ENCODE measurements at places on chromosomes 12 and 14. TPM values are rescaled to one million over a fixed set of nuclear protein-coding genes. Genes with fewer than 3 reads are reported as not detected.

Gene PRR4
- 2.1 TPM for total RNA-seq

Gene FAM90A1
- not detected for total RNA-seq

Gene PIP4K2C
- 26.4 TPM for total RNA-seq

Gene CISTR
- not detected for total RNA-seq

Gene POTEG
- not detected for total RNA-seq

Gene GSG1
- total RNA-seq = 0.17 TPM

Gene ALX1
- 0.49 TPM for total RNA-seq

GRCh38 chr14:94486883-94487282 lies 10.9 kb upstream of the SERPINA9 start:
- H3K36me3 ChIP-seq = no peaks in the 10 kb centered on the region
- no peak overlapping the region for H3K27ac ChIP-seq
- H3K27me3 ChIP-seq = no peaks in the 10 kb centered on the region
- 0 out of 2 replicates have a peak, but pooled peaks cover 6% of the 10 kb centered on the region for H3K4me1 ChIP-seq

GRCh38 chr14:71060274-71060673 lies 153.0 kb downstream of the PCNX1 start:
- H3K4me1 ChIP-seq = no peaks in the 10 kb centered on the region
- no peak overlapping the region for H3K4me3 ChIP-seq
- H3K27ac ChIP-seq = no peak overlapping the region
- no peak for DNase-seq
- H3K27me3 ChIP-seq = no peaks in the 10 kb centered on the region

DNA sequence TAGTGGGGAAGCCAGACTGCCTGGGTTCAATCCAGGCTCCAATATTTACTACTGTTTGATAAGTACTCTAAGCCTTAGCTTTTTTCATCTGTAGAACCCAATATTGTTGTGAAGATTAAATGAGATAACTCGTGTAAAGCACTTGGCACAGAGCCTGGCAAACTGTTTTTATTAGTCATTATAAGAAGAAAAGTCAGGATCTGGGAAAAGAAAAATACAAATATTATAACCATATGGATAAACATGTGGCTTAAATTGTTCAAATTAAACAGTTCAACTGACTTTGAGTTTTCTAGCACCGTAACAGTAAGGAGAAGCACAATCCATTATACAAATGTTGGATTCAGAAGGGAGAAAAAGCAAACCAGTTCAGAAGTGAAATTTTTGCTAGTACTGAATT lies 22.0 kb upstream of the CDK17 start:
- no peak overlapping the region for H3K27ac ChIP-seq
- no peak overlapping the region for H3K4me3 ChIP-seq
- no peak for DNase-seq
- H3K27me3 ChIP-seq = no peaks in the 10 kb centered on the region

DNA sequence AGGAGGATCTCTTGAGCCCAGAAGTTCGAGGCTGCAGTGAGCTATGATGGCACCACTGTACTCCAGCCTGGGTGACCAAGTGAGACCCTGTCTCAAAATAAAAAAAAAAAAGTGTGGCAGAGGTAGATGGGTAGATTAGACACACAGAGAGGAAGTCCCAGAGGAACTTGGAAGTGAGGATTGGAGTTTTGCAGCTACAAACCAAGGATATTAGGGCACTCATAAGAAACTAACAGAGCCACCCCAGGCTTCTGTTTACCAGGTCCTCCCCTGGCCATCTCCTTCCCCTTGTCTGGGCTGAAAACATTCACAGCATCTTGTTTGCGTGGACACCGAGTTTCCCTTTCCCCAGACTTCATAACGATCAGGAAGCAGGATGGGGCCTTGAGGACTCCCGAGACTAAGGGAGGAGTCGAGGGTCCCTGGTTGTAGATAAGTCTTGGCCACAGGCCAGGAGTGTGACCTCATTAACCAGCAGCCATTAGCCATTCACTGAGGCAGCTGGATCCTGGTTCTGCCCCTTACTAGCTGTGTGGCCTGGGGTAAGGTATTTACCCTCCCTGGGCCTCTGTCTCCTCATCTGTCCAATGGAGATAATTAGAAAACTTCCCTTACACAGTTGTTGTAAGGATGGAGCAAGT lies 2.1 kb downstream of the MAP1LC3B2 start:
- H3K27me3 ChIP-seq = no peaks in the 10 kb centered on the region
- H3K27ac ChIP-seq = no peak overlapping the region
- no peak overlapping the region for H3K4me3 ChIP-seq
- peaks cover 5% of the 10 kb centered on the region for H3K4me1 ChIP-seq
- DNase-seq = no peak

GRCh38 chr14:37594238-37594970 lies 645 bp downstream of the FOXA1 start:
- peaks cover 99% of the 10 kb centered on the region for H3K27me3 ChIP-seq
- H3K27ac ChIP-seq = no peak overlapping the region
- H3K36me3 ChIP-seq = no peaks in the 10 kb centered on the region
- peak; percentile 89 for DNase-seq

- H3K36me3 ChIP-seq = peaks cover 3% of the 10 kb centered on the region
- no peaks in the 10 kb centered on the region for H3K27me3 ChIP-seq
- DNase-seq = no peak
- H3K4me1 ChIP-seq = no peaks in the 10 kb centered on the region
Observed at GRCh38 chr14:81177225-81177624, 43.5 kb downstream of the GTF2A1 start.

GRCh38 chr12:109018296-109018695 lies 2.6 kb downstream of the SVOP start:
- no peak overlapping the region for H3K27ac ChIP-seq
- H3K4me1 ChIP-seq = no peaks in the 10 kb centered on the region
- no peaks in the 10 kb centered on the region for H3K36me3 ChIP-seq
- H3K4me3 ChIP-seq = no peak overlapping the region
- DNase-seq = no peak

DNA sequence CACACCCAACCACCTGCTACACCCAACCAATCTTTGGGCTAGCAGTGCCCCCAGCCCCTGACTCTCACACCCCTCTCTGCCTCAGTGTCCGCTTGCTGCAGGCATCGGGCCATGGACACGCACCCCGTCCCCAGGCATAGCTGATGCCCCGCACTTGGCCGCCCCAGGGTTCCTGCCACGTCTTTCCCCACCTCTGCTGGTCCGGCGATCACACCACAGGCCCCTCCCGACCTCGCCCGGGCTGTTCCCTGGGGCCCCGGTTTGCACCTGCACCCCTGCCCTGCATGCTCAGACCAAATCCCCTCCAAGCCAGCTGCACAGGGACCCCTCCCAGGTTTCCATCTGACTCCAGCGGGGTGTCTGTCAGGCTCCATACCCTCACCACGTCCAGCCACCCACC lies 38.3 kb downstream of the BEGAIN start:
- no peak for DNase-seq
- H3K27ac ChIP-seq = no peak overlapping the region
- no peak overlapping the region for H3K4me3 ChIP-seq
- H3K36me3 ChIP-seq = no peaks in the 10 kb centered on the region

GRCh38 chr12:58804749-58805148 lies 115.6 kb downstream of the LRIG3 start:
- no peaks in the 10 kb centered on the region for H3K27me3 ChIP-seq
- H3K4me1 ChIP-seq = no peaks in the 10 kb centered on the region
- peak; percentile 56 for DNase-seq
- no peak overlapping the region for H3K4me3 ChIP-seq
- no peak overlapping the region for H3K27ac ChIP-seq
- H3K36me3 ChIP-seq = no peaks in the 10 kb centered on the region

DNA sequence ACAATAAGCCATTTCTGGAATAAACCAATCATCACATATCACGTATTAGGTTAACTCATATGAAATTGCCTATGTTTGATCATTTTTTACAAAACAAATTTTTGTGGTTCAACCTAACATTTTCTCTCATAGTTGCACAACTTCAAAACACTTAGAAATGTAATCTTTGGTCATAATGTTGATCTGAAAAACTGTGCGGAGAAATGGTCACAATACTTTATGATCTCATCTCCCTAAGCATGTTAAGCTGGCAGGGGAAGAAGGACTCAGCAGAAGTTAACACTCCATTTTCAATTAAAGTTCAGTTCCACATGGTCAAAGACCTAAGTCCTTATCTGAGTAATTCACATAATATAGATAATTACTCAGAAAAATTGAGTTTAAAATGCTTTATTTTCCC lies 194.8 kb downstream of the CAPZA3 start:
- peaks cover 15% of the 10 kb centered on the region for H3K4me1 ChIP-seq
- no peak for DNase-seq
- no peak overlapping the region for H3K27ac ChIP-seq

DNA sequence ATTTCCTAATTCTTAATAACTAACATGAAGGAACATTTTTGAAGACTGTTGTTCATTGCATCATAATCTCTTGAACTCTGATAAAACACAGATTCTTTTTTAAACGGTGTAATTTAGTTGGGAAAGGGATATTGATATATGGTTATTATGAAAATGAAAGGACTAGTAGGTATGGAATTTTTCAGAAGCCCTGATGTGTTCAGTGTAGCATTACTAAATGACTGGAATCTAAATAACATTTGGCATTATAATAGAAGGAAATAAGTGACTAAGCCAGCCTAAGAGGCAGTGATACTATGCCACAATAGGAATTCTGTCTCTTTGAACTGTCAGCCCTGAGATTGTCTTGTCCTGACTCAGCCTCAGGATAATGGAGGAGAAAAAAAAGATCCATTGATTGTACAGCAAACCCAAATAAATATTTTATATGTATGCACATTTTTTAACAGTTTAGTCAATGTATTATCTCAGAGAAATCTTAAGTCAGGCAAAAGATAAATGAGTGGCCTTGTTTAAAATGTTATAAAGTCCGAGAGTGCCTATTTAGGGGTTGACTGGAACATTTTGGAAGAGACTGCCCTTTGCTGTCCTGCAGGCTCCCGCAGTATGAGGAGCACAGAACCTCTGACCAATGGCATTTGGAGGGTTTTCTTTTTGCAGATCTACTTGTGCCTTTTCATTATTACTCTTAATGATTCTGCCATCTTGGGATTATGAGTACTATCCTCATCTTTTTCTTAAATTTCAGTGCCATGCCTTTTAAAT lies 271.2 kb downstream of the EGLN3 start:
- H3K4me3 ChIP-seq = no peak overlapping the region
- no peaks in the 10 kb centered on the region for H3K36me3 ChIP-seq
- H3K27me3 ChIP-seq = no peaks in the 10 kb centered on the region
- H3K4me1 ChIP-seq = no peaks in the 10 kb centered on the region

DNA sequence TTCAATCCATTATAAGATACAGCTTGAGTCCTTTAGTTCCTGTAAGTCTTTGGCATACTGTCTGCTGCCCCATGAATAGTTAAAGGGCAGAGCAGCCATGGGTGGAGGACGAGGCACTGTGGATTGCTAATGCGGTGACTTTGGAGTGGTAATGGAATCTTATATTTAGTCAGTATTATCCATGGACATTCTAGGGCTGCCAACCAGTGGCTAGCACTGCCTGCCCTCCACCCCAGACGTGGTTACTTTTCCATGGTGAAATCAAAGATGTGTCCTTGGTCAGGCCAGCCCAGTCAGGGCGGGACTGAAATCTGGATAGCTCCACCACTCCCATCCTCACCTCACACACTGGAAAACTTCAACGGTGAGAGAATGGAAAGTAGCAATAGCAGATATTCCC lies 2.3 kb downstream of the TTC9 start:
- H3K4me3 ChIP-seq = peak overlapping the region; percentile 93
- no peak overlapping the region for H3K27ac ChIP-seq
- DNase-seq = no peak
- no peaks in the 10 kb centered on the region for H3K36me3 ChIP-seq
- H3K4me1 ChIP-seq = peaks cover 67% of the 10 kb centered on the region

DNA sequence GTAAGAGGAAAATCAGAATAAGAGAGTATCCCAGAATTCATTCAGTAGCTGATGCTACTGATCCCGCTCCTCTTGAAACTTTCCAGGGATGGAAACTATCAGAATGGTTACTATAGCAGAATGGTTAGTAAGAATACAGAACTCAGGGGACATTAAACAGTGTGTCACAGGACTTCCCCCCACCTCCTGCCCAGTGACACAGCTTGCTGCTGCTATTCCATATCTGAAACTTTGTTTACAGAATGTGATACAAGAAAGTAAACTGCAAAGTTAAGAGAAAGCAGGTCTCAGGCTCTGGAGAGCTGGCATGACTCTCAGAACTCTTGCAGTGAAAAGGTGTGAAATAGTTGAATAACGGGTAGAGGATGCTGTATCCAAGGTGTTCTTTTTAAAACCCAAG lies 3.4 kb downstream of the SPX start:
- no peaks in the 10 kb centered on the region for H3K36me3 ChIP-seq
- H3K4me1 ChIP-seq = peaks cover 5% of the 10 kb centered on the region
- no peak overlapping the region for H3K27ac ChIP-seq
- no peak for DNase-seq
- peaks cover 62% of the 10 kb centered on the region for H3K27me3 ChIP-seq

DNA sequence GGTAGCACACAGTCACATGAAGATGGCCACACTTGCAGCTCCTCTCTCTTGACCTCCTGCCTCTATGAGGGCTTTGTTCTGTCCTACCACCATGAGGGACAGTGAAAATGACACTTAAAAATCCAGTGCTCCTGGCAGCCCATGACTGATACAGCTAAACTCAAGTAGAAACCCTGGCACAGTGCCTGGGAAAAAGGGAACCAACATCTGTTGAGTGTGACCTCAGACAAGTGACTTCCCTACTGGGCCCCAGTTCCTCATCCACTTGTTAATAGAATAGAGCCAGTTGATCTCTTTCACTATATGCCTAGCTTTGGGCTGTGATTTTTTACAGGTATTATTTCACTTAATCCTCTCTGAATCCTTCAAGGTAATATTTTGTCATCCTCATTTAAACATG lies 4.8 kb downstream of the GUCY2C start:
- no peak overlapping the region for H3K27ac ChIP-seq
- no peak for DNase-seq
- peaks cover 13% of the 10 kb centered on the region for H3K4me1 ChIP-seq
- H3K27me3 ChIP-seq = peaks cover 51% of the 10 kb centered on the region
- no peak overlapping the region for H3K4me3 ChIP-seq

DNA sequence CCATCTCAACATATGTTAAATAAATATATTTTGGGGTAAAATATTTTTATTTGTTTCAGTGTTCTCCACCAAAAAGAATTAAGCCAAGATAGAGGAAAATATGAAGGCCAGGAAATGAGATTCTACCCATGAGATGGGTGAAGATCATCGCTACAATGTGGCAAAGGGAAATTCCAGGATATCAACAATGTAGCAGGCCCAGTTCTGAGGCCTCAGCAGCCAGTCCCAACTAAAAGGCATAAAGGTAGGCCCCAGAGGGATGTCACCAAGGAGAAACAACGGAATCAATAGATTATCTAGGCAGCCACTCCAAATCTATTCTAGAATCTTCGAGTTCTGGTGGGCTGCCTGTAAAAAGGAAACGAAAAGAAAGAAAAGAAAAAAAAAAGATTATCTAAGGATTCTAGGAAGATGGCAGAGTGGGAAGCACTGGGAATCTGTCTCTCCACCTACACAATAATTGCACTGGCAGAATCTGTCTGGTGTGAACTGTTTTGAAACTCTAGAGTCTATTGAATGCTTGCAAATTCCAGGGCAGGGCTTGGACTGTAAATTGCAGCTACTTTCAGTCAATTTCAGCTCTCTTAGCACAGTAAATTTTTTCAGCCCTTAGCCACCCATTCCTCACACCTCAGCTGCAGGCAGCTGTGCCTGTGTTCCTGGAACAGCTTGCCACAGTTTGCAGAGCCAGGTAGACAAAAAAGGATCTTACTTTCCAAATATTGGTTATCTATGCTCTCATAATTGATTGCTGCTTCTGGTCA lies 33.1 kb upstream of the MMP19 start:
- H3K27ac ChIP-seq = peak overlapping the region; percentile 78
- H3K36me3 ChIP-seq = no peaks in the 10 kb centered on the region
- peaks cover 10% of the 10 kb centered on the region for H3K4me1 ChIP-seq
- no peak for DNase-seq
- no peaks in the 10 kb centered on the region for H3K27me3 ChIP-seq

Data from GM23338 (cell line).